Fibroblast of pulmonary artery (primary cell): ENCODE measurements at places on chromosomes 4 and X.
A peak's percentile ranks its signal among the peaks of the same experiment; 100 is the strongest.

- no peak for DNase-seq
These were observed 49.5 kb upstream of the SETD7 start for GRCh38 chr4:139605516-139605915.

- DNase-seq: no peak
These were observed 15.0 kb downstream of the SORBS2 start for GRCh38 chr4:185797018-185797417.

DNA sequence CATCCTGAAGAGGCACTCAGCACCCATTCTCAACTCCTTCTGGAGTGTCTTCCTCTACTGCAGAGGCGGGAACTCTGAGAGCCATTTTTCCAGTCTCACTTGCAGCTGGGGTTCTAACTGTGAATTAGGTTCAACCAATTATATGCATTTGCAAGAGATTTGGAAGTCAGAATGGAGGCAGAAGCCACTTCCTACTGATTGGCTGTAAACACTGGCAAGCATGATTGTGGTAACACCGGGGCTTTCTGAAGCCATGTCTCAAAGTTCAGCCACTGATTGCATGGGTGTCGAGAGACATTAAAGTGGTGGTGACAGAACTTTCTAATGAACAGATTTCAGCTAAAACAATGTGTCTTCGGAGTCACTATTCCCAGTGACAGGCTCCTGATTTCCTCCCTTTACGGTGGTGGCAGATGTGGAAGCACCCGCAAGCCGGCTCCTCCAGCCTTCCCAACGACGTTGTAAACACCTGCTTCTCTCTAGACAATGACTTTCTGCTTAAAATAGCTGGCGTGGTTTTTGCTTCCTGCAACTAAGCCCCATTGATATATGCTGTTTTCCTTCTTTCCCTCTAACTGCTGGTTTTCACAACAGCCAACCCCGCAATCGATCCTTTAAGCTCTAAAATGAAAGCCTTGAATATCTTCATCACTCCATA, 92.0 kb downstream of the IRF2 start:
- no peak for DNase-seq

GRCh38 chr4:34974313-34974680, 1270.0 kb downstream of the ARAP2 start:
- DNase-seq: no peak

- DNase-seq: no peak
These were observed 163.3 kb upstream of the USP38 start for GRCh38 chr4:143021384-143021783.

DNA sequence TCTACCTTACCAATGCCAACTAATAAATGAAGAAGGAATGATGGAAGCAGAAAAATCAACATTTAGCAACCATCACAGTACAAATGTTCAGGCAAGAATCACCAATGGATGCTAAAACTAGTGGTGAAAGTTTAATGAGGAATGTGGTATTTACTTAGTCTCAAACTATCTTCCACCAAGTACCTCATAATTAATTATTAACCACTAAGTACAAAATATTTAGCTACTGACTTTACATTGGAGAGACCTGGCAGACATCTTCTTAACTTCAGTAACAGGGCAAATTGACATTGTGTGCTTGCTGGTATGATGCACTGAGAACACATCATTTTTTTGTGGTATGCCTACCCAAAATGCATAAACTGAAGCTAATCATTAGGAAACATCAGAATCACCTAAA, 82.4 kb downstream of the DLG3 start:
- DNase-seq: no peak

- DNase-seq: peak; percentile 47
These were observed 15.2 kb downstream of the CTBP1 start for GRCh38 chr4:1233641-1234308.

- DNase-seq: no peak
These were observed 84.0 kb upstream of the BMP2K start for GRCh38 chr4:78691971-78692821.

GRCh38 chrX:37745835-37746217, 34.0 kb upstream of the CYBB start:
- DNase-seq: no peak

DNA sequence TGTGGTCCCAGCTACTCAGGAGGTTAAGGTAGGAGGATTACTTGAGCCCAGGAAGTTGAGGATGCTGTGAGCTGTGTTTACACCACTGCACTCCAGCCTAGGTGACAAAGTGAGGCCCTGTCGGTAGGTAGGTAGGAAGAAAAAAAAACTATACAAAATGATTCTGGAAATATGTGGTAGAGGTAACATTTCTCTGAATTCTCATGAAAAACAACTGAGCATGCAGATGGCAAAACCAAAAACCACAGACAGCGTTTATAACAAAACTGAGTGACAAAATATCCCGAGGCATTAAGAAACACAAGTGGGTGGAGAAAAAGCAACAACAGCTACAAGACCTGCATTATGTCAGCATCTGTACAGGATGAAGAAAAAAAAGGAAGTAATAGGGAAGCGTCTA, 211.7 kb downstream of the DLG3 start:
- no peak for DNase-seq

DNA sequence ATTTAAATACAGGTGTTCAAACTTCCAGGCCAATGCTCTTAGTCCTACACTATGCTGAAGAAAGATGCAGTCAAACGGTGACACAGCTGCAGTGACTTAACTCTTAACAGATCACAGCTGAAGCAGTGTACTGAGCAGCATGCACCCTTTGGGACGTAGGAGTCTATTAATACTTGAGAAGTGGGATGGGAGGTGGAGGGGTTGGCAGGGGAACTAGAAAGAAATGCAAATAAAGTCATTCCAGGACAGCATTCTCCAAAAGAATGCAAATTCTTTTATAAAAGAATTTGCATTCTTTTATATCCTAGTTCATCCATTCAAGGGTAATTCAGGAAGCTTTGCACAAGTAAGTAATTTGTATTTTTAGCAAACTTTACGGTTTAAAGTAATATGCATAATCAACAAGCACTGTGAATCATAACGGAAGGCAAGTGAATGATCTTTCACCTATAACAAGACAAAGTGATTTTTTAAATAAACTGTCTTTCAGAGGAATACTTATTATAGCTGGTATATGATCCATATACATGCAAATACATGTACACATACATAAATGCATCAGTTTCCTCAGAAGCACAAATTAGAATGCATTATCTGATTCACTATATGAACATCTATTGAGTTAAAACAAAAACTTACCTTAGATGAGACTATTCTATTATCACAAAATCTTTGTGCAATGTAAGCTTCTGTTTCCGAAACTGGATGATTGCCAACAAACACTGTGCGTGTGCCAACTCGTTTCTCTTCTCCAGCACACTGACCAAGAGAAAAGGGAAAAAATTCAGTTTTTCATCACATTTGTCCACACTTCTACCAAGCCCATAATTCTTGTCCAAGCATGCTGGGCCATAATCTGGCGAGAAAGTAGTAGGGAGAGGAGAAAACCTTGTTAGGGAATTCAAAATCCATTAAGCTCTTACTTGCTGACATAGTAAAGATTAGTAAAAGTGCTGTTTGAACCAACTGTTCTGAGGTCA, 106.5 kb downstream of the ATP11C start:
- peak; percentile 55 for DNase-seq

DNA sequence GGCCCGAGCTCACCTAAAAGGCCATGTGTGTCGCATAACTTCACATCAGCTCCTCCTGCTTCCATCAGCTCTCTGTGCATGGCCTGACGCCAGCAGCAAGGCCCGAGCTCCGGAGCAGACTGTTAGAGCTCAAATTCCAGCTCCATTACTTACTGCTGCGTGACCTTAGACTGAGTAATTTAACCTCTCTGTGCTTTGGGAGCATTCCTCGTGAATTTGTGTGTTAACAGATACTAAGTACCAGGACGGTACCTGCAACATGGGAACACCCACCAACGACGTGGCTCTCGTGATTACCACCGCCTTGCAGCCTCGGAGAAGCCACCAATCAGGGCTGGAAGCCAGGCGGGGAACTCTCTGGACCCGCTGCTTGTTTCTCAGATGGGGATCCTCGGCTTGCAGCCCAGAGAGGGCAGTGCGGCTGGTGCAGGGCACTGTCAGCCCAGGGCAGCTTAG, 12.9 kb downstream of the LETM1 start:
- DNase-seq: peak; percentile 87
